Stimulated activated CD4-positive, alpha-beta T cell treated with anti-CD3 and anti-CD28 coated beads, Interleukin-15, amount 100 ng/mL, for 48 hours (primary cell): ENCODE measurements at places on chromosomes 2 and 18.

- no peak for DNase-seq
Measured at GRCh38 chr2:76296438-76296837, 585.7 kb upstream of the GCFC2 start.

- DNase-seq = no peak
Measured at GRCh38 chr2:160402997-160403979, 90.3 kb downstream of the RBMS1 start.

DNA sequence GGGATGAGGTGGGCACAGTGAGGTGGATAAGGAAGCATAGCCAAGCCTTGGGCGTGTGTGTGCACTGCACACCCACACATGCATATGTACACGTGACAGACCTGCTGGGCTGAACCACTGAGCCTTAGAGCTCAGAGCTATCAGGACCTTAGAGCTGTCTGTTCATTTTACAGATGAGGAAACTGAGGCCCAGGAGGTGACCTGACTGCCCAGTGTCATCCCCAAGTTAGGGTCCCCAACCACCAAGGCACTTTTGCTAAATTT lies 8.2 kb upstream of the SNED1 start:
- DNase-seq = no peak

GRCh38 chr2:34353509-34354113 lies 754.5 kb upstream of the FAM98A start:
- no peak for DNase-seq

- no peak for DNase-seq
Measured at GRCh38 chr2:24330161-24330560, 30.2 kb downstream of the ITSN2 start.

- DNase-seq = no peak
Measured at GRCh38 chr2:83725735-83726134, 733.3 kb downstream of the SUCLG1 start.

DNA sequence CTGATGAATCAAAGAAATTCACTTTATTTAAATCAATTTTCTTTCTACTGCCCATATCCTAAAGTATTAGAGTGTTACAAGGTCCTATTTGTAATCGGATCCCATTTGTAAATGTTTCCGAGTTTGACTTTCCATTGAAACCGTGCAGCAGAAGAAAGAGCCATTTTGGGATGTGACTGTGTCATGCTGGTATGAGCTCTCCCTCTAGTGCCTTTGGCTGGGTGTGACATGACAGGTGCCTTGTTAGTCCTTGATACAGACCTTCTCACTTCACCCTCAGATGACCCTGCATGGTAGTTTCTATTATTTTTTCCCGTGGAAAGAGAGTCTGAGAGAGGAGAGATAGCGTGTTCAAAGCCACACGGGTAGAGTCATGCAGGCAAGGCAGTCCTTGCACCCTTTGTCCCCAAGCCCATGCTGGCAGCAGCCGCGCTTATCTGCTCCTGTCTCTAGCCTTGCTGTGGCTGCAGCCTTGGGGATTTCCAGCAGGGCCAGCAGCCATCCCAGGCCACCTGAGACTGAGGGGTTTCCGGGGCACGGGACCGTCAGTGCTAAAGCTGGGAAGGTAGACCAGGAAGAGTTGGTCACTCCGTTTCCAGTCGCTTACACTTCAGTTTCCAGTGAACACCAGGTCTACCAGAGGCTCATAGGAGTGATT lies 21.4 kb downstream of the CHMP1B start:
- DNase-seq = no peak

GRCh38 chr18:75211626-75211952 lies 992 bp downstream of the TSHZ1 start:
- DNase-seq = no peak

DNA sequence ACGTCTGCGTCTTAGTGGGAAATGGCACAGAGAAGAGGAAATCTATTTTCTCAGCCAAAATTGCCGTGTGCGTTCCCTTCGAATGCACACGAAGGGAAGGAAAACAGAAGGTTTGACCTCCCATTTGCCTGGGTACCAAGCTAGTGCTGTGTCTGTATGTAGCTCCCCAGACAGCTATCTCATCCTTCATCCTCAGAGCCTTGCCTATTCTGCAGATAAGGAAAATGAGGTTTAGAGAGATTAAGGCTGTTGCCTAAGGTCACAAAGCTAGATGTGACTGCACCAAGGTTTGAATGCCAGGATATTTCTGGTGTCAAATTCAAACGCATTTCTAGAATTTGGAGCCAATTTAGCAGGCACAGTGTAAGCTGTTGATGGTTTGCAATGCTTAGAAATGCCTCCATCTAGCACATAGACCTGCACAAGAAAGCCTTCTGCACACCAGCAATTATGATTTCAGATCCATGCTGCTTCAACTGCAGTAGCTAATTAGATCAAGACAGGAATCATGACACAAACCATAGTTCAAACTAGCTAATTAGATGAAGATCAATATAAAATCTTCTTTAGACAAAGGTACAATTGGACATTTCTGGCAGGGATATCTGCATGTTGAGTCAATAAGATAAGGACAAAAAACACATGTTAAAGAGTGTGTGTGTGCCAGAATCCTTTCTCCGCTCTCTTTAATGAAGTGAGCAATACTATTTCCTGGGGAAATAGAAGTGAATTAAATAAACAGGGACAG lies 115.1 kb downstream of the CMPK2 start:
- DNase-seq = no peak

GRCh38 chr2:40202798-40203400 lies 249.0 kb downstream of the SLC8A1 start:
- no peak for DNase-seq
